Uterus (tissue), 4 donors: ENCODE measurements at places on chromosomes 2 and 18.

DNA sequence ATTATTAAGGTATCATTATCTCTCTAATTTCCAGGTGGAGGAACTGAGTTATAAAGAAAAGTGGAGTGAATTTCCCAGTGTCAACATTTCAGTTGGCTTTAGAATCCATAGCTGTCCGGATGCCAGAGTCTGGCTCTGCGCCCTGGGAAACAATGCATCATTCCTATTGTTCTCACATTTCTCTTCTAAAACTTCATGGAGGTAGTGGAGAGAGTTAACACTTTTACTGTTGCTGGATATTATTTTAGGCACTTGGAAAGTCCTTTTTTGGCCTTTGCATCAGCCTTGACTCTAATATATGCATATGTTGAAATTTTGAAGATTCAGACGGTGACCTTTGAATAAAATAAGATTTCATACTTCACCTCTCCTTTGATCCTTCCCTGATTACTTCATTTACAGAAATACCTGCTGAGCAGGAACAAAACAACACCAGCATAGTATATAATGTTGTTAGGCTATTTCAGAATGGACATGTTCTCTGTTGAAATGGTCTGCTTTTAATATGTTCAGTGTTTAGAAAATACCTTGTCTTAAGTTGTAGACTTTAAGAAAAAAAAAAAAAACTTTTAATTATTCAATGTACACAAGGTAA lies 148.8 kb downstream of the EPHA4 start:
- DNase-seq = no peak

GRCh38 chr2:223815186-223815883 lies 22.0 kb downstream of the AP1S3 start:
- DNase-seq = no peak

- no peak for DNase-seq
Measured at GRCh38 chr2:3959372-3959771, 256.0 kb downstream of the DCDC2C start.

DNA sequence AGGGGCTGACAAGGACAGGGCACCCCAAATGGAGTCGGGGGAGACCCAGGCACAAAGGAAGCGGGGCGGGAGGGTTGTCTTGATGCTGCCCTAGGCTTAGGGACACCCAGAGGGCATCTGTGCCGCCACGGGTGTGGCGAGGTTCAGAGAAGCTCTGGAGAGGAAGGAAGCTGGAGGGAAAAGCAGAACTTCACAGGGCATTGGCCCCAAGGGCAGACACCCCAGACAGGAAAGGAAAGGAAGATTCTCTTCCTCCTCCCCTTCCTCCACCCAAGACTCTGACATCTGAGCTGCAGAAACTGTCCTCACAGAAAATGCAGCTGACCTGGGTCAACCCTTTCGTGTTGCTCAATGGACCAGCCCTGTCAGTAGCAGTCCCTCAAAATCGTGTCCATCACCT lies 25.6 kb downstream of the DNMT3A start:
- DNase-seq = no peak

DNA sequence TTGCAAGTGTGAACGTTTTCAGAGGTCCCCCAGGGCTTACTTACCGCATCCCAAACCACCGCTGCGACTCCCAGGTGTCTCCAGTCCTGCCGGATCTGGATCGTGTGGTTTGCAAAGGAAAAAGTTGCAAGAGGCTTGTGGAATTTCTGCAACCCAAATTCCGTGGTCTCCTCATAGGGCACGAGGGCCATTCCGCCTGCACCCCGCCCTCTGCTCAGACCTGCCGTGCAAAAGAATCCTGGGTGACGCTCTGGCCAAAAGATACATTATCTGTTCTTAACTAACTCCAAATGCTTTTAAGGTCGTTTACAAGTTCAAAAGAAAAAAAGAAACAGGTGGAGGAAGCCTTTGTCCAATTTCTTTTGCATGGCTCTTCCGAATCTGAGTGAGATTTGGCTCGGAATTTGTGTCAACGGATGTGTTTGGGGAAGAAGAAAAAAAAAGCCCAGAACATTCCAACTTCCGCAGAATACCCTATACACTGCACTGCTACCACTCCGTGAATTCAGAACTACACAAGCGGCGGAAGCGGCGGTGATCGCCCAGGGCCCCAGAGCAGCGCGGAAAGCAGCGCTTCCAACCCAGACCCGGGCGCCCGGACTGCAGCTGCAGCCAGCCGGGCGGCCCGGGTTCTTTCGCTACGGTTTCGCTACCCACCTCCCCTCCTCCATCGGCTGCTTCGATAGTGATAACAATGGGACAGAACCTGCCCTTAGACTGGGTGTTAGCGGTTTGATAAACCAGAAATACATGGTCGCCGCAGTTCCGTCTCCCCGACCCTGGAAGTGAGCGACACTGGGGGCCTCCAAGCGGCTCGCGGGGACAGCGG lies 795 bp downstream of the METTL21A start:
- peak; percentile 54 for DNase-seq

- no peak for DNase-seq
Measured at GRCh38 chr2:191311-192190, 72.3 kb downstream of the SH3YL1 start.

DNA sequence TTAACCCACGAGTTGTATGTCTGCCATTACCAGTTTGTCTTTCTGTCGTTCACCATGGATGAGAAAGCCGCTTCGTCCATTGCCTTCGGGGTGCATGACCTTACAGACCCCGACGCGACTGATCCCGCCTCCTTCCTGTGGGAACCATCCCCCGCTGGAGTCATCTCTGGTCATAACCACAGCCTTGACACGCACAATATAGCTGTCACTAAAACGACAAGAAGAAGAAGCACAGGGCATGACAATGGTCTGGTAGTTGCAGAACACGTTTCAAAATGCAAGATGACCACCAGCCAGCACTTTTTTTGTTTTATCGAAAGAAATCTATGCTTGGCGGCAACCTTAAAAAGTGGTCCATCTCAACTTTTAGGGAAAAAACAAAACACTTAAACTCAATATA lies 87.7 kb downstream of the SPRED2 start:
- no peak for DNase-seq
